ENCODE measurements at places on chromosomes 1 and 21.

- no peak for DNase-seq
Measured at GRCh38 chr1:110877364-110877763, 4.4 kb downstream of the CD53 start.

DNA sequence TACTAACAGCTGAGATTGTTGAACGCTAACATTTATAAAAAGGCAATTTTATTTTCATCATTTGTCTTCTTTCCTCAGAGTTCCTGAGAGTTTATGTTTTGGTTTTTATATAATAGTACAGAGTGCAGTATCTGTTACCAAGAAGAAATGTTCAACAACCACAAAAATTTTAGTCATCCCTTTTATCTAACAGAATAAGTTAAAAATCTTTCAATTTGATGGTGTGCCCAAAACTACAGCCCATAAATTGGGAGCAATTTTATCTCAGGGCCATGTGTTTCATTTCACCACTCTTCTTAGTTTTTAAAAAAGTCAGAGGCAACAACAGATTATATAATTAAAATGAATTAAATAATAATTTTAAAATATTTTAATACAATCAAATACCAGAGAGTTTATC, 37.1 kb downstream of the NEXN start:
- DNase-seq = no peak

DNA sequence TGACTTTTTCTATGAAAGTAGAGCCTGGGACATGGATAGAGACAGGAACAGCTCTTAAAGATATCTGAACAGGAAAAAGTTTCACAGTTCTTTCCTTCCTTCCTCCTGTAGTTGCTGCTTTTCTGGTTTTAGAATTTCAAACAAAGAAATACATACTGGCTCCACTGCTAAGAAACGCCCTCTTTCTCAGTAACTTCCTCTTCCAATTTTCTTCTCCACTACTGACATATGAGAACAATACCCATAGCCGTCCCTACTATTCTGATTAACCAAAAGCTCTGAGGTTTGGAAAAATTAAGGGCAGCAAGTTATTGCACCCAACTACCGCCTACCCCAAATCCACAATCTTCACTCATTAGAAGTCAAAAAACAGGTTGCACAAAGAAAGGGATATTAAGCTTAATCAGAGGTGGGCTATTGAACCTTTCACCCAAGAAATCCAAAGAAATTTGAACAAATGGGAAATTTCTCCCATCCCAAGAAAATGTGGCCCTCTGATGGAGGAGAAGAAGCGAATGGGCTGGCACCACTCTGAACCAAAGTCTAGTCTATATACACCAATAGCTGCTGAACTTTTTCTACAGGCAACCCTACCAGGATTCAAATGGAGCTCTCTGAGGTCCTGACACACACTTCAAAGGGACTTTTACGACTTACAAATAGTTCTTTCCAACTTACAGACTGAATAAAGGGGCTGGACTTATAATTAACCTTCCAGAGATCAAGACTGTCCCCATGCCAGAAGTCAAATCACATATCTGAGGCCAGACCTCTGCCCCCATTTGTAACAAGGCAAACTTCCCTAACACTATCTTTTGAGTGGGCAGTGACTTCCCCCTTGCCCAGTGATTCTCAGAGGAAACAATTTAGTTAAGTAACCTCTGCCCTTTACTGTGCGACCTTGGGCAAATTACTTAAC, 1.7 kb downstream of the WASF2 start:
- DNase-seq = no peak

DNA sequence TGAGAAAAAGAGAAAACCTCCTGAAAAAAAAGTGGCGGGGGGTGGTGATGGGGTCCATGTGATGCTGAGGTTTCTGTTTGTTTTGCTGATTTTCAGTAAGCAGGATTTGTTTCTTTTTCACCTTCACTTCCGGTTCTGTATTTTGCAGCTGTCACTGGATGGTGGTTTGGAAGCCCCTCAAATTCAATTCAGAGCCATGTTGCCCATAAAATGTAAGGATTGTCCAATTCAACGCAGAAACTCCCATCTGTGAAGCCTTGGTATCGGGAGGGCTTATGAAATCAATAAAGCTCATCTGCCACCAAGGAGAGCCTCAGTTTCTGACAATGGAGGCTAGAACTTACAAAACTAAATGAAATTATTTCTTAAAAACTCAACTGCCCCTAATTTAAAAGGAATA, 12.1 kb downstream of the CAPN8 start:
- no peak for DNase-seq

DNA sequence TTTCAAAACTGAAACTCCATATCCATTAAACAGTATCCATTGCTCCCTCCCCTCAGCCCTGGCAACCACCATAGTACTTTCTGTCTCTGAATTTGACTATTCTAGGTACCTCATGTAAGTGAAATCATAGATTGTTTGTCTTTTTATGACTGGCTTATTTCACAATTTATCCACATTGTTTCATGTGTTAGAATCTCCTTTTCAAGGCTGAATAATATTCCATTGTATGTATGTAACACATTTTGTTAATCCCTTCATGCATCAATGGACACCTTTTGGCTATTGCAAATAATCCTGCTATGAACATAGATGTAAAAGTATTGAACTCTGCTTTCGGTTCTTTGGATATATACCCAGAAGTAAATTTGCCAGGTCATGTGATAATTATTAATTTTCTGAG, 37.5 kb downstream of the AGO3 start:
- no peak for DNase-seq

DNA sequence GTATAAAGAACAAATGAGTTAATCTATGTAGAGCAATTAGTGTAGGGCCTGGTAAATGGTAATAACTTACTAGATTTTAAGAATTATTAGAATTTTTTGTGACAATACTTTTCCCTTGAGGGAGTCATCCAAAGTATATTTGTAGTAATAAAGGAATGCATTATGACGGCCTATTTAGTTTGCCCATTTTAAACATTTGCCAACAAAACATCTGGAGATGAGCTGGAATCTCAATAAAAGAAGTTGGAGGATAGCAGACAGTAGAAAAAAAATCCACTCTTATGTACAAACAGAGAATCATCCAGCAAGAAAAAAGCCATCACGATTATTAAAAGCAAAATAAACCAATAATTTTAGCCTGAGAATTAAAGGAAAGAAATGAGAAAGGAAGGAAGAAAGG, 567.3 kb upstream of the ADAMTS5 start:
- DNase-seq = no peak

DNA sequence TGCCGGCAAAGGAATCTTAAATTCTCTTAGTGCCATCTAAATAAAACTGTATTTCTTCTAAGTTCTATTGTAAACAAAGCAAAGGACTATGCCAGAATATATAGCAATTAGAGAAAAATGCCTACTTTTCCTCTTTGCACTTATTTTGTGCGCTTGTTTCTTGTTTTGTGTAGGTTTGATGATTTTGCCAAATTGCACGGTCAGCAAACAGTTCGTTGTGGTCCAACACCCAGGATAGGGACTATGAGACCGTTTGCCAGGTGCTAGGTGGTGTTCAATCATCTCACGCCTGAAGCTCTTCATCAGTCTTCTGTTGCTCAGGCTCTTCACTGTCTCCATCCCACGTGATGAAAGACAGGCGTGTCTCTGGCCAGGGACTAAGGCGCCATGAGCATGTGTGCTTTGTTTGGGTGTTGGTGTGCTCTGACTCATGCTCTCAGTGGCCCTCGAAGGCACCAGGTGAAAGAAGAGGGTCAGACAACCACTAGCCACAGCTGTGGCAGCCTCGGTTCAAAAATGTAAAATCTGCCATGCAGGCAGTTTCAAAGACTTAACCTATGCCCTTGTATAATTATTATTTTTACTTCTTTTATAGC, 36.9 kb upstream of the KCNE1 start:
- DNase-seq = no peak

GRCh38 chr21:31449921-31450535, 106.0 kb upstream of the TIAM1 start:
- no peak for DNase-seq

GRCh38 chr1:62438163-62438562, 1.3 kb downstream of the USP1 start:
- DNase-seq = no peak

DNA sequence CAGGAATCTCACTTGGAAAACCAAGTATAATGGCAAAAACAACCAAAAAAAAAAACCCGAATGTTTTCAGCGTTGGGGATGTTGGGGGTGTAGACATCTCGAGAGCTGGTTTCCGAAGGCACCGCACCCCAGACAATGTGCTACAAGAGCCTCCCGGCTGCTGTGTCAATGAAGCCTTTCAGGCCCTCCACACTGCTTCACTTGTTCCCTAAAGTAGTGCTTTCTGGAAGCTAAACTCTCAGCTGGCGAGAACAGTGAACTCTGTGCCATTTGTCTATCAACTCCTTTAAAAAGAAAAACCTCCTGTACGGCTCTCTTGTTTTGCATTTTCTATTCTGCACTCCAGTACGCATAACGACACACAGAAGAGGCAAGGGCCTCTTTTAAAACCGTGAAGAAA, 32.5 kb downstream of the PLEKHO1 start:
- no peak for DNase-seq

GRCh38 chr1:194830387-194830786, 1644.0 kb upstream of the B3GALT2 start:
- DNase-seq = no peak

- no peak for DNase-seq
Measured at GRCh38 chr1:218538341-218538740, 193.2 kb downstream of the TGFB2 start.
